Stimulated activated CD4-positive, alpha-beta T cell treated with anti-CD3 and anti-CD28 coated beads, Interleukin-15, amount 100 ng/mL, for 1 hour (primary cell): ENCODE measurements at places on chromosomes 12 and 14.

GRCh38 chr14:60061371-60061770 is 30.4 kb upstream of the PCNX4 start:
- DNase-seq: no peak

DNA sequence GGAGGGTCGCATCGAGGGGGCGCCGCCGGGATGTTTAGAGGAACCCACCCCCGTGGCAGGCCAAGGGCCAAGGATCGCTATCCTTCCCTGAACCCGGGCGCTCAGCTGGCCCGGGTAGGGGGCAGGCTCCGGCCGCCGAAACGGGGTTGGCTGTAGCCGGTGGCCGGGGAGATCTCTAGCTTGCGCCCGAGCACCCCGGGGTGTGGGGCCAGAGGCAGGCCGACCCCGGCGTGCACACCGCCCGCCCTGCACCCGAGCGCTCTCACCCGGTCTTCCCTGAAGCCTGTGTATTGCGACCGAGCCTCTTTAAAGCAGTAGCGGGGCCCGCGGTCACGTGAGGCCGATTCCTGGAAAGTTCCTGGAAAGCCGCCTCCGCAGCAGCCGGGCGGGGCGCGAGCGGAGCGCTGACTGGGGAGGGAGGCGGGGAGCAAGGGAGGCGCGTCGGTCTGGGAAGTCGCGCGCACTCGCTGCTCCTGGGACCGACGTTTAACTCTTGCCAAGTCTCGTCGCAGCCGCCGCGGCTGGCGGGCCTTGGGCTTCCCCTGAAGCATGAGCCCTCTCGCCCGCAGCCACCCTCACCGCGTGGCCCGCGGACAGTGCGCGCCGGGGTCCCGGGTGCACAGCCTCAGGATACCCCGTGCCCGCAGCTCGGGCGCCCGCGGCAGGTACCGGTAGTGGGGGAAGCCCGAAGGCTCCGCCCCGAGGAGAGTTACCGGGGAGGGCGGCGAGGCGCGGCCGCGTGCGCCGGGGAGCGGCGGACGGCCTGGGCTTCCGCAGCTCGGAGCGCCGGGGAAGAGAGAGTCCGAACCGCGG is 1.7 kb upstream of the SOCS2 start:
- DNase-seq: peak; percentile 89

DNA sequence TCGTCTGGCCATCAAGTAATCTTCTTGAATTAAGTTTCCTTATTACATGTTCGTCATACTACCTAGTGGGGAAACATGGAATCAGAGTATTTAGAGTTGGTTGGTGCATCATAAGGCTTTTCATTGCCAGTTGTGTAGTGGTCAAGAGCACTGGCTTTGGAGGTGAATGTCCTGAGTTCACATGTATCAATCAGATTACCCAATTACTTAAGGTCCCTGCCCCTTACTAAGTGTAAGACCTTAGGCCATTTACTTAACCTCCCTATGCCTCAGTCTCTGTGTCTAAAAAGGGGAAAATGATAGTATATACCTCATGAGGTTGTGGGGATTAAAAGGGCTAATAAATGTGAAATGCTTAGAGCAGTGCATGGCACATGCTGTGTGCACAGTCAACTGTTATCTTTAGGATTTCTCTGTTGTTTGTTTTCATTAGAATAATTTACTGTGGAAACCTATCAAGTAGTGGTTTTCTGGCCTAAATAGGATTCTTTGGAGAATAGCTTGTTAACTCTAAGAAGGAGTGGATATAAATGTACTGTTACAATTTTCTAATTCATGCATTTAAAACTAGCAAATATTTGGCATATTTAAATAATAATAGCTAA is 27.0 kb downstream of the MSRB3 start:
- DNase-seq: no peak

GRCh38 chr12:64006211-64006825 is 161.8 kb downstream of the SRGAP1 start:
- DNase-seq: no peak

GRCh38 chr12:84793558-84794367 is 118.8 kb downstream of the SLC6A15 start:
- no peak for DNase-seq

DNA sequence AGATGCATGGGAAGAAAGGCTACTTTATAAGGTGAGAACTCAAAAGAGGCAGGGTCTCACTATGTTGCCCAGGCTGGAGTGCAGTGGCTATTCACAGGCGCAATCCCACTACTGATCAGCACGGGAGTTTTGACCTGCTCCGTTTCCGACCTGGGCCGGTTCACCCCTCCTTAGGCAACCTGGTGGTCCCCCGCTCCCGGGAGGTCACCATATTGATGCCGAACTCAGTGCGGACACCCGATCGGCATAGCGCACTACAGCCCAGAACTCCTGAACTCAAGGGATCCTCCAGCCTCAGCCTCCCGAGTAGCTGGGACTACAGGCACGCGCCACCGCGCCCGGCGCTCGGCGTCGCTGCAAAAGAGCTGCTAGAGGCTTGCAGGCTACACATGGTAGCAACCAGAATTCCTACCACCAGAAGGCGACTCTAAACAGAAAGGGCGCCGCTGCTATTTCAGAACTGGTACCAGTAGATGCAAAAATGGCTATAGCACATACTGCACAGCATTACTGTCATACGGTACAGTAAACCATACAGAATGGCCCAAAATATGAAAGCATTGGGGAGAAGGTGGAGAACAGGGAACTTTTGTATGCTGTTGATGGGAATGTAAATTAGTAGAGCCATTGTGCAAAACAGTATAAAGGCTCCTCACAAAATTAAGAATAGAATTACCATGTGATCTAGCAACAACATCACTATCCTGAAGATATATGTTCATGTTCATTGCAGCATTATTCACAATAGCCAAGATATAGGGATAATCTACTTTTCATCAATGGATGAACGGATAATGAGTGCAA is 1.2 kb upstream of the NEMF start:
- DNase-seq: peak; percentile 44

- no peak for DNase-seq
These were observed 91.9 kb upstream of the BCL2L14 start for GRCh38 chr12:11978726-11979384.

GRCh38 chr12:12558291-12558690 is 4.4 kb downstream of the DUSP16 start:
- DNase-seq: no peak

DNA sequence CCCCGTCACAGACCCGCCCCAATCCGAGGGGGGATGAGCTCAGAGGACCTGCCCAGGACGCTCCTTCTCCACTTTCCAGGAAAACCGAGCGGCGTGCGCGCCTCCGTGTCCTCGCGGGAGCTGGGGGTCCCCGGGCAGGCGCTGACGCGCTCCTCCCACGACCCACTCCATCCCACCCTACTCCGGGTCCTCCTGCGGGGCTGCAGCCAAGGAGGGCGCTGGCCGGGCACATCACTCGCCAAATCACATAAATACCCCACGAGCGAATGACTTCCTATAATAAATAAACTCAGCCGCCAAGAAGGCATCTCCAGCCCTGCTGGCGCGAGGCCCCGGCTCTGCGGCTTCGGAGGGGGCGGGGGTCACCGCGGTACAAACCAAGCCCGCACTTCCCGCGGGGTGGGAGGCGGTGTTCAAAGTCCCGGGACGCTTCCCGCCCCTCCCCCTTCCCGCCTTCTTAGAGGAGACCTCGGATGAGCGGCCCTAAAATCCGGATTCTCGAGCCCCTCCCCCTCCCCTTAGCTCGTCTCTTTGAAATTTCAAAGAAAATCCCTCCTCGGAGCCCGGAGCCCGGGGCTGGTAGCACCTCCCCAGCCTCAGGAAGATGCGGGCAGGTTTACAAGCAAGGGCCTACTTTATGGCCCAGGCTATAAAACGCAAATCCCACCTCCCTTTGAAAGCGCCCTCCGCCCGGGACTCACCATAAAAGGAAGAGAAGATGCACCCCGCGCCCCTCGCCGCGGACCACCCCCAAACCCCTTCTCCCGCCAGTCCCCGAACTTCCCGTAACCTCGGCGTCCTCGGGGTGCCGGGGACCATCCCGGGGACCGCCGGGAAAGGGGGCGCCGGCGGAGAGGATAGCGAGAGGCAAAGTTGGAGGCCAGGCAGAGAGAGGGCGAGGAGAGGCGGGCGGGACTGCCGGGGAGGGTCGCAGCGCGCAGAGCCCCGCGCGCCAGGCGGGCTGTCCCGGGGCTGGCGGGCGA is 712 bp upstream of the FZD10 start:
- DNase-seq: no peak

GRCh38 chr14:71753976-71754375 is 178.3 kb upstream of the RGS6 start:
- DNase-seq: no peak

DNA sequence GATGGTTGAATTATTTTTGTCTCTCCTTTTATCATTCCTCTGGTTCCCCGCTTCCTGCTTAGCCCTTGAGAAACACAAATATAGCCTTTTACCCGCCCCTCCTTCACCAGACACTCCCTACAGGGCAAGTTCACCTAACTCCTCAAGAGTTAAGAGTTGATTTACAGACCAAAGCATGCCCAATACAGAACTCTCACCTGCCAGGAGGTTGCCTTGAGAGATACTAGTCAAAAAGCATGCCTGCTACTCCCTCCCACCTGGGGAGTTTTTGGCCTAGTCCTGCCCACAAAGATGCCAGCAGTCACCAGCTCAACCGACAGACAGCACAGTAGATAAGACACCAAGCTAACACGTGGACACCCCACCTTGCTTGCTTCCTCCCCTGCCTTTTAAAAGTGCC is 11.2 kb downstream of the LGMN start:
- no peak for DNase-seq

GRCh38 chr12:108403952-108404351 is 64.8 kb upstream of the CMKLR1 start:
- DNase-seq: no peak

DNA sequence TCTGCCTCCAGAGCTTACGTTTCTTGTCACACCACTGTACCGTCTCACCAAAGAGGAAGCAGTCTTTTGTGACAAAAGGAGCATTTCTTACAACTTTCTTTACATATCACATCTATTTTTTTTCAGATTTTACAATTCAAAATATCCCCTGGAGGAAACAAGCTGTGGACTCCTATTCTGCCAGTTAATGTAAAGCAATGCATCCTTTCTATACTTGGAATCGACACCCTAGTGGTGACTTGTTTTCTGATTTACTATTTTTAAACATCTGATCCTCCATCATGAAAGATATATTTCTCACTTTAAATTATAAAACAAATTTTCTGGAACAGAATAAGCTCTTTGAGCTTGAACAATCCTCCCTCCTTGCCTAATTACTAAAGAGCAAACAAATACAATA is 34.8 kb downstream of the AICDA start:
- DNase-seq: no peak

DNA sequence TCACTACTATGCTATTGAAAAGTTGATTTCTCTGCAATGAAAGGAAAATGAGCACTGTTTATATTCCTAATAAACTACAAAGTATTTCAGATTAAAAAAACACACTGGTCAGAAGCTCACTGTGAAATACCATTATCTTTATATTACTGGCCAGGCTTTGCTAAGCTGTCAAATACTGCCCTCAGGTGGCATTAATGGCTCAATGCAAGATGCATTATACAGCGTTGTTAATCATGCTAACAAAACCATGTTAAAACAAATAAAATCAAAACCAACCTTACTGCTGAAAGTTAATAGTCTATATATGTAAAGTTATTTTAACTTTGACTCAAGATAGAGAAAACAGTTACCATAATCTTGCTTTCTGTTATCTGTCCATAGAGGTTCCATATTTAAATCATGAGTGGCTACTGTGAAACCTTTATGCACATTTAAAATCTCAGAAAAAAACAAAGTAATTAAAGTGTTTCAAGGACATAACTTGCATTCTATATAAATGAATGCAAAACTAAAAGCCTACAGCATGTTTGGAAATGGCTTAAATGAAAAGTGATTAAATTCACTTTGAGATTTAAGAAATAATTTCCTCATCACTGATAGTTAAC is 121.7 kb downstream of the RALGAPA1 start:
- DNase-seq: no peak

DNA sequence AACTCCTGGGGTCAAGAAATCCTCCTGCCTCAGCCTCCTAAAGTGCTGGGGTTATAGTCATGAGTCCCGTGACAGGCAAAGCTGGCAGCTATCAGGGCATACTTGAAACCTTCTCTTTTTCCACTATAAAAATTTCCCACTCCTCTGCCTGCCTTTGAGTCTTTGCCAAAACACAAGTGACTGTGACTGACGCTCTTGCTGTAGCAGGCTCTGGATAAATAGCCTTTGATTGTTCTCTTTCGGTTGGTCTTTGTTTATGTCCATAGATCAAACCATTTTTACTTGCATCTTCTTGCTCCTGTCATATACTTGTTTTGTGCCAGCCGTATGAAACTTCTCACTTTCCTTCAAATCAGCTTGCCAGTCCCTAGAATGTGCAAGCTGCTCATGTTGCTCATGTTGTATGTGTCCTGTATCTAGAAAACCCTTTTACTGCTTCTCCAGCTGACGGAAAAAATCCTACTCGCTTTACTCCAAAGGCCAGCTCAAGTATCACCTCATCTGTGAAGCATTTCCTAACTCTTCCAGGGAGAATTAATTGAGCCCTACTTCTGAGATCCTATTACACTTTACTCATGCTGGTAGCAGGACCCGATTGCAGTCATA is 73.1 kb downstream of the RESF1 start:
- no peak for DNase-seq

GRCh38 chr12:79661629-79662028 is 29.1 kb downstream of the PAWR start:
- DNase-seq: no peak

DNA sequence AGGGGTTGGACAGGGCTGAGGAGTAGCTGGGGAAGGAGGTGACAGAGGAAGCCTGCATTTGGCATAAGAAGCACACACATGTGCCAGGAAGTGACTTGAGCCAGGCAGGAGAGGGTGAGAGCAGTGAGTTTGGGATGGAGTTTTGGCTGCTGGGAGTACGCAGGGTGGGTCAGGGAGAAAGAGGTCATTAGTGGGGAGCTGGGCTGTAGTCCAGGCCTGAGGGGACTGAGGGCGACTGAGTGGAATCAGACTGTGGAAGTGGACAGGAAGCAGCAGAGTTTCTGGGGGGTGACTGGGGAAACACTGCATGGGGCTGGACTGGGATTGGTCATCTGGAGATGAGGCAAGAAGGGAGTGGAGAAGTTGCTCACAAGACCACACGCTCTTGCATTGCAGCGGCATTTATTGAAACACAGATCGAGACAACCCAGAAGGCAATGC is 7.6 kb downstream of the KRT85 start:
- DNase-seq: no peak

GRCh38 chr12:57849035-57849434 is 2.5 kb upstream of the CTDSP2 start:
- no peak for DNase-seq

GRCh38 chr12:128190614-128191013 is 76.4 kb upstream of the TMEM132C start:
- DNase-seq: no peak

GRCh38 chr12:92186038-92186470 is 40.4 kb upstream of the BTG1 start:
- no peak for DNase-seq

DNA sequence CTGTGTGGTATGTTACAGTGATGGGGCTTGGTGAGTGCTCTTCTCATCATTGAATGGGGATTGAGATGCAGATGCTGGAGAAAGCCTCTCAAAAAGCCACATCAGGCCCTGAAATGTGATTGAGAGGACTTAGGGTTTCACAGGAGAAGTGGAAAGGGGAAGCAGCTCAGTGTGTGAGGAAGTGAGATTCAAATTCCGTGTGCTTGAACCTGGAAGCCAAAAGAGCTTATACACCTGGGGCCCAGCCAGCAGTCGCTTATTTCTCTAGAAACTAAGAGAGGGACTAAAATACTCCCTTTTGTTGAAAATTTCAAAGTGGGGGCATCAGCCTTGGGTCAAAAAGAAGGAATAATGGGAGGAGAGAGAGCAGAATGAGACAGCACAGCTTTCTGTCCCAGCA is 39.1 kb upstream of the GZMB start:
- DNase-seq: no peak

GRCh38 chr12:51023625-51024382 is 2.4 kb downstream of the SLC11A2 start:
- DNase-seq: no peak

- DNase-seq: no peak
These were observed 43.9 kb downstream of the GIT2 start for GRCh38 chr12:109952160-109952858.
